ENCODE measurements at places on chromosomes 4 and X. TPM values are rescaled to one million over a fixed set of nuclear protein-coding genes. Genes with fewer than 3 reads are reported as not detected.

ZNF732 gene
- 41.6 TPM for total RNA-seq

DNA sequence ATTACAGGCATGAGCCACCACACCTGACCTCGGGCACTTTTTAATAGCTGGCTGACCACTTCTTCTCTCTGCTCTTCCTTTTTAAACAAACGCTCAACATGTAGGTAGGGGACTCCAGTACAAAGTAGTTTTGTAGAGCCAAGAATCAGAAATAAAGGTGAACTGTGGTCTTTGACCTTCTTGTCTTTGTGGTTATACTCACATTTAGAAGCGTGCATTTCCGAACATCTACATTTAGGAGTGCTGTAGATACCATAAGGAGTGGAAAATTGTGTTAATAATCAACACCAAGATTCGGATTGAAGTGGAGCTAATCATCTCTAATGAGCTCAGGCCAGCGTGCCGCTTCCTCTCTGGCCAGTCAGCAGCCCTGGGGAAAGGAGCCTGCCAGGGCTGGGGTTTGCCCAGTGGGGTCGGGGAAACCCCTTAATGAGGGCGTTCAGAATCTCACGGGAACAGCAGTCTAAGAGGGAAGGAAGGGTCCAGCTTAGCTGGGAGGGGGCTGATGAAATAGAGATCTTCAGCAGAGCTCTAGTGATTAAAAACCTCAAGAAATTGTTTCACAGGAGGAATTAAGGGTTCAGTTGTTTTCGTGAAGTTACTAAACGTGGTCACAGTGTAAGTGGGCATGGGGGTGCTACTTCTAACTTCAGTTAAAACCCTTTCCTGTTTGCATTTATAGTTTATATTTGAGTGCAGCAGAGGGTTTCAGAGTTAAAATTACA is 81.2 kb downstream of the GAB1 start:
- no peak for DNase-seq

GRCh38 chr4:122873821-122874593 is 47.4 kb downstream of the FGF2 start:
- DNase-seq = no peak

- no peak for DNase-seq
Measured at GRCh38 chr4:152247271-152247975, 288.5 kb downstream of the FBXW7 start.

DAPP1 gene
- total RNA-seq = not detected

DNA sequence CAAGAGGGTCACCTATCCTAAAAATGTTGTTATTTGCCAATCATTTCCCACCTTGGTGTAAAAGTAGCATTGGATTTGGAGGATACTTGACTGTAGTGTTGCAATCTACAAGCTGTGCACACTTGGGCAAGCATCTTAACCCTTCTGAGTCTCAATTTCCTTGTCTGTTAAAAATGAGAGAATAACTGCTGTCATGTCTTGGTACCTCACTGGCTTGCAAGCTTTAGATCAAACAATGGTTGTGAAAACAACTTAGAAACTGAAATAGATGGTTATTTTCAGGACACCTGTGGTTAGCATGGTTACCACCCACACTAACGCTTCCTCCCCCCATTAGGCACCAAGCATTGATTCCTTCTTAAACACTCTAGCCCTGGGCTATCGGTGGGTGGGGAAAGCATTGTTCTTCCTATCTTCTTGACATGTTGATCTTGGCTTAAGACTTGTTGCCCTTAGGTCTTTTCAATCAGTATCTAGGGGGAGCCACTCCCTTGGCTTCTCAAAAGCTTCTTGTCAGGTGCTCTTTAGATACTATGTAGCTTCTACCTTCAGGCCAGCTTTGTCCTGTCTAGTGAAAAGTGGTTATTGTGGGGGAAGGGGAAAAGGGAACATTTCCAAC is 10.6 kb upstream of the AMOT start:
- no peak for DNase-seq

- peak; percentile 15 for DNase-seq
Measured at GRCh38 chr4:77861495-77861894, 1.1 kb upstream of the MRPL1 start.

DNA sequence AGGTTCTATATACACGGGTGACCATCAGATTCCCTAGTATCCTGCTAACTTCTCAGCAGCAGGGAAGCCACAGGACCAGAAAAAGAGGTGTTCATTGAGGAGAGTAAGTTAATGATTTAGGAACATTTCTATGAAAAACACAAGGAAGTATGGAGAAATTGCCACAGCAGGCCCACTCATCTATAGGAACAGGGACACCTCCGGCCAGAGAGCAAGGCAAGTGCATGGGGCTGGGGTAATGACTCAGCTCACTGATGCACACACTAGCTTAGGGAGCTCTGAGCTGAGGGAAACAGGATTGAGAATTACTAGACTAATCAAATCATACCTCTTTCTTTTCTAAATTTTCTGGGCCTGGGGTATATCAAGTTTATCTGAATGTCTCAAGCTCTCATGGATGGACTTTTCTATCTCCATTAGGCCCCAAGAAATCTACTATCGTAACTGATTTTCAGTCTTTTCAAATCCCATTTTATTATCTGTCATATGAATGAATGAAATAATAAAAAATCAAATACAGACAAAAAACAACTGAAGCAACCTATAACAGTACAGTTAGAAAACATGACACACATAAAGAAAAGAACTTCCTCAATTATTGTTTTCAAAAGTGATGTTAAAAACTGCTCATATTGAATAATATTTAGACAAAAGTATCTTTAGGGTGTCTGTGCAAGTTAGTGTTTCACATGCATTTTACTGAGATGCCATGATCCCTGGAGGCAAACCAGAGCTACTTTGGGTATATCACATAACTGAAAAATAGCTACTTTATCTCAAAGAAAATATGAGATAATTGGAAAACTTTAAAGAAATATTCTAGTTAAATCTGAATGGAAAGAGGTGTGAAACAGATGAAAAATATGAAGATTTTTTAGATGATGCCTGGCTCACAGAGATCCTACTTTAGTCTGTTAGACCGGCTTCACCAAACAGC is 89.8 kb downstream of the FBXO8 start:
- DNase-seq = no peak

UPF3B gene
- total RNA-seq = 11.5 TPM

EXOC1L gene
- not detected for total RNA-seq

SNCA gene
- total RNA-seq = 13.0 TPM

SLC25A31 gene
- total RNA-seq = not detected

DNA sequence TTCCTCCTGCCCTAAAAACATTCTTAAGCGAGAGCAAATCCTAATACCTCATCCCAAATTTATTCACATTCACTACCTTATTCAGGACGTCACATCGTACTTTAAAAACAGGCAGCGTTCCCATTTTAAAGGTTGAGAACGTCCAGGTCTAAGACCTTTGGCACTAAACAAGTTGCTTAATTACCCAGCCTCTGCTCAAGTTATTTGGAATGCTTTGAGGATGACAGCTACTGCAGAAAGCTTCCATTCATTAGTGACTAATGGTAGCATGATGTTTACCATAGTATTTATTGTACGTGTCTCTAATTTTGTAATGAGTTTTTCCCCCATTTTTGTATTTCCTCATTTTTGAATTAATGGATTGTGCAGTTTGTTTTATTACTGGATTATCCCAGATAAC is 1.5 kb downstream of the USP38 start:
- DNase-seq = no peak

DNA sequence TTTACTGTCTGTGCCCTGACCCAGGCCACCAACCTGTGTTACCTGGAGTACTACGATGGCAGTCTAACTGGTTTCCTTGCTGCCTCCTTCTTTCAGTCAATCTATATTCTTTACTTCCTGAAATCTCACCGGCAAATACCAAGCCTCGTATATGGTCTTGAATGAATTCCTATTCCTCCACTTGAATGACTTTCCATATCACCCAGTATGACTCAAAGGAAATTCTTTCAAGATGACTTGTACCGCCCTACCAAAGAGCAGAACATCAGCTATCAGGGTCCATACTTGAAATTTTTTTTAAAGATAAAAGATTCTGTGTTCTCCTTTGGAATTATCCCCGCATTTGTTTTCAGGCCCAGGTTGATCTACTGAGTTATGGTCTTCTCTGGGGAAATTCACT is 378.0 kb downstream of the AFF2 start:
- DNase-seq = no peak

DNA sequence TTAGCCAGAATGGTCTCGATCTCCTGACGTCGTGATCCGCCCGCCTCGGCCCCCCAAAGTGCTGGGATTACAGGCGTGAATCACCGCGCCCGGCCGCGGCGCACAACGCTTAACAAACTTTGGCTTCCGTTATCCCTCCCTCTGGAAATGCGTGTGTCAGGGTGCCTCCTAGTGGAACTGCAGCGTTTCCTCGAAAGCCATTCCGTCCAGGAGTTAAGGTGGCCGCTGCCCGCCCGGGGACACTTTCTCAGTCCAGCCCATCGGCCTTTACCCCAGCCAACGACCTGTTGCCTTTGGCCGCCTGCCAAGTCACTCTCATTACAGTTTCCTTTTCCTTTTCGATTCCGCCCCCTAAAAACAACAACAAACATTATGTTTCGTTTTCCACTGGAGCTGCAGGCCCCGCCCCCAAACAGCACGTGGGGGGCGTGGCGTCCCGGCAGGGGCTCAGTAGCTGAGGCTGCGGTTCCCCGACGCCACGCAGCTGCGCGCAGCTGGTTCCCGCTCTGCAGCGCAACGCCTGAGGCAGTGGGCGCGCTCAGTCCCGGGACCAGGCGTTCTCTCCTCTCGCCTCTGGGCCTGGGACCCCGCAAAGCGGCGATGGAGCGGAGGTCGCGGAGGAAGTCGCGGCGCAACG is at the start of gene HERC5:
TSS of gene HERC5 (plus strand) at position 450 of the 637 bp plus-strand sequence. CDS start at position 601, 151 bp downstream.
- peak; percentile 95 for DNase-seq

DNA sequence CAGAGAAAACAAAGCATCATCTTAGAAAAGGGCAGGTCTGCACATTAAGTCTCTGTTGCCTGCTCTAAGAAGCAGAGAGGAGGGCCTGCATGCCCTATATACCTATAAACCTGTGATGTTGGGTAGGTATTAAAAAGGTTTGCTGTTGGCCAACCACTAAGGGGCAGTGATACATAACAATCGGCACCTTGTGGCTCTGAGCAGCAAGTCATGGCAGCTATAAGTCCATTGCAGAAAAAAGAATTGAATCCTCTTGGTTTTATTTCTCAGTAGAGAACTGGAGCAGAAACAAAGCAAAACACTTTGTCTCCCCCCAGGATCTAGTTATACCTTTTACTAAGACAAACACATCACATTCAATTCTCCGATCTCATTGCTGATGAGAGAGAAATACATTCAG is 1364.4 kb downstream of the STIM2 start:
- peak; percentile 75 for DNase-seq

DNA sequence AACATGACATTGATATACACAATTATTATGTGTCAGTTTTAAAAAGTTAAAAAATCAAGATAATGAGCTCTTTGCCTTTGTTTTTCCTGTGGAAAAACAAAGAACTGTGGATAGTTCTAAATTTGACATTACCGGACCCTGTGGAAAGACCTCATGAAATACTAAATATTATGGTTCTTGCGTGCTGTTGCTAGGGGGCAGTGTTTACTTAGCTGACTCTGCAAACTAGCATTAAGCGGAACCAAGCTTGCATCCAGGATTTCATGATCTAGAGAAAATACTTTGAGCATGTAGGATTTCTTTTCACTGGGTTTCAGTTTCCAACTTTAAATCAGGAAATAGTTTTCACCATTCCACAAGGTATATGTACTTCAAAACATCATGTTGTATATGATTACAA is 33.6 kb downstream of the CLCN4 start:
- peak; percentile 50 for DNase-seq

- DNase-seq = no peak
Measured at GRCh38 chr4:89142691-89143669, 31.6 kb downstream of the TIGD2 start.

DNA sequence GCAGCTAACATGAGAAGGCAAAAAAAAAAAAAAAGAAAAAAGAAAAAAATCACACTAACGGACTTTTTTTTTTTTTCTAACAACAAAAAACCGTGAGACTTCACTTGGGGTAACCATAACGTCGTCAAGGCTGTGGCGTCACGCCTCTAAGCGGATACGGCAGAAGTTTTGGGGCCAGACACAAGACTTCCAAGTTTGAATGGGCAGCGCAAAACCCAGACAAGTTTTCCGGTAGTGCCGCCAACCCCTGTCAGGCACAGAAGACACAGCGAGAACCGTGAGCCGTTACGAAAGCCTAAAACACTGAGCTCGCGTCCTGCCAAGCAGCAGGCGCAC is 556 bp upstream of the SMARCA5 start:
- DNase-seq = no peak

DNA sequence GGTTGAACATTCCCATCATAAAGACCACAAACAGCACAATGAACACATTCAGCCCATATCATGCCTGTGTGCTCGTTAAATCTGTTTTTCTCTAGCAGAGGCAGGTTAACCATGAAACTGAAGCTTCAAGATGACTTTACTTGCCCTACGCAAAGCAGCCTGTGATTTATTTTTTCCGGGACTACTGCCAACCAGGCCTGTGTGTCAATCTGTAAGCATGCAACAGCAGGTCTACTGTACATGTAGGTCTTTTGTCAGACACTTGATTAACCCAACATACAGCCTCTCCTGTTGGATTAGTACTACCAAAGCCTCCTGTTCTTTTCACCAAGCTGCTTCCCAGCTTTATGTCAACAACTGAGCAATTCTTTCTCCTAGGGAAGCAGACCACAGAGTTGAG is 85.5 kb upstream of the ACSL1 start:
- no peak for DNase-seq

DNA sequence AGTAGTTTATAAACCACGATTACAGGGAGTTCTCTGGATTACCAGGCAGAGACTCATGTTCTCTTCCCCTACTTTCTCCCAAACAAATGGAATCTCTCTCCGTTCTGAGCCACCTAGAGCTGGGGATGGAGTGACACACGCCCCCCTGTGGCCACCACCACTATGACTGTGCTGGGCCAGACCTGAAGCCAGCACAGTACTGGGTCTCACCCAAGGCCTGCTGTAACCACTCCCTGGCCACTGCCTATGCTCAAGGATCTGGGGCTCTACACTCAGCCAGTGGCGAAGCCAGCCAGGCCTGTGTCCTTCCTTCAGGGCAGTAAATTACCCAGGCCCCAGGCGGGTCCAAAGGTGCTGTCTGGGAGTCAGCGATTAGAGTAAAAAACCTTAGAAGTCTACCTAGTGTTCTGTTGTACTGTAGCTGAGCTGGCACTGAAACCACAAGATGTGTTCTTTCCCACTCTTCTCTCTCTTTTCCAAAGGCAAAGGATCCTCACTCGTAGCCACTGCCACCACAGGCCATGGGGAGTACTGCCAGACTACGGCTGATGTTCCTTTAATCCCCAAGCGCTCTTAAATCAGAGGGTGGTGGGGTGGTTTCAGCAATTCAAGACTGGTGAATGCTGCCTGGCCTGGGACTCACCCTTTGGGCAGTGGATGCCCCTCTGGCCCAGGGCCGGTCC is 412.2 kb upstream of the ARX start:
- DNase-seq = peak; percentile 55

SLC4A4 gene
- total RNA-seq = 2.3 TPM

TMEM47 gene
- total RNA-seq = 56.7 TPM

GRCh38 chr4:75723163-75724065 is 963 bp upstream of the USO1 start:
- no peak for DNase-seq

DNA sequence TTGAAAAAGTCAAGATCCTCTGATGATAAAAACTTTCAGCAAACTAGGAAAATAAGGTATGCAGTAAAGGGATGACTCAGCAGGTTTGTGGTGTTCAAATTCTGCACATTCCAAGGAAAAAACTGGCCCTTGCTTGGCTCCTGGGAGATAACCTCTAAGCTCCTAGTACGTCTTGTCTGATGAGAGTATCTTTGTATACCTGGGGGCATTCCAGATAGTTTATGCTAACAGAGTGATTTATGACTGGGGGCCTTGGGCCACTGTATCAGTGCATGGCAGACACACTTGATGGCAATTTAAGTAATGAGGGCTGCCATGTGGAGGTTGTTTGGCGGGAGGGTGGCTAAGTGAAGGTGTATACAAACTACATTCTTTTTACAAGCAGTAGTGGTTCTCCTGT is 56.9 kb downstream of the NSG1 start:
- peak; percentile 46 for DNase-seq

UGT2A3 gene
- not detected for total RNA-seq

Measured in GM23338 (cell line).